ENCODE measurements at places on chromosomes 12 and 14. TPM values are rescaled to one million over a fixed set of nuclear protein-coding genes. Genes with fewer than 3 reads are reported as not detected.

Gene OR9K2
- total RNA-seq: not detected

Gene KLHL33
- 0.03 TPM for total RNA-seq

Gene WIF1
- total RNA-seq: not detected

Gene ADGRD1
- 0.68 TPM for total RNA-seq

Gene LRFN5
- not detected for total RNA-seq

Gene GALNT9
- 4.2 TPM for total RNA-seq

Gene AMDHD1
- 2.3 TPM for total RNA-seq

Gene ARL6IP4
- 235 TPM for total RNA-seq

Measured in A549 treated with AZD2906 at 1 μM for 4 hours (cell line).